ENCODE measurements at places on chromosomes 5 and 9.

DNA sequence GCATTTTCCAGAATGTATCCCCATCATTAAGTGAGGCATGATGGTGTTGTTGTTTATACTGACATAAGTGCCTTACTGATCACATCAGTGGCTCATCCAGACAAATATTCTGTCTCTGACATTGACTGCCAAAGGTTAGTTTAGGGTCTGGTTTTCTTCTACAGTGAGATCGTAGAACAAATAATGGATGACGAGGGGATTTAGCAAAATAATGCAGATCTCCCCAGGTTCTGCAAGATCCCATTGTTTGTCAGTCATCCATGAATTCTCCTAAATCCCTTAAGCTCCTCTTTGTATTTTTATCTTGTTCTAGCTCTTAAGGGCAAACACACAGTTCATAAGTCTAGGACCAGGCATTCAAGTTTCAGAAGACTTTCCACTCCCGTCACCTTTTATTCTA lies 93.1 kb upstream of the DHFR start:
- no peak for DNase-seq

DNA sequence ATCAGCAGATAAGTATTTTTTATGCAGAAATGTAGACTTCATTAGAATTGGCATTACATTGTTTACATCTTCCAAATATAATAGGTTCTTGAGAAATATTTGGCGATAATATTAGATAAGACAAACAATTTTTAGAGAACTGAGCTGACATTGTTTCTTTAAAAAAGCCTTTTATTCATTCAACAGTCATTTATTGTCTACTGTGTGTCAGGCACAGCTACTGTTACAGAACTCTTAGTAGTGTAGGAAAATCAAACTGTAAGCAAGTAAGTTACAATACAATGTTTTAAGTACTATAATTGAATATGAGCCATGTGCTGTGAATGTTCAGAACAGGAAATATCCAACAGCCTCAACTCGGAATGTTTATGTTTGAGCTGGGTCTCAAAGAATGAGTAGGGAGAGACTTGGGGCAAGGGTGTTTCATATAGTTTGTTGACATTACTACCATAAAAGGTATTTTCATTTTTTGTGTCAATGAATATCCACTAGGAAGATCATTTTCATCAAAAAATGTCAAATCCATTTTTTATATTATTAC lies 114.0 kb downstream of the CDC42SE2 start:
- DNase-seq, result no peak

- DNase-seq, result no peak
Measured at GRCh38 chr5:74433255-74433895, 207.2 kb downstream of the ENC1 start.

DNA sequence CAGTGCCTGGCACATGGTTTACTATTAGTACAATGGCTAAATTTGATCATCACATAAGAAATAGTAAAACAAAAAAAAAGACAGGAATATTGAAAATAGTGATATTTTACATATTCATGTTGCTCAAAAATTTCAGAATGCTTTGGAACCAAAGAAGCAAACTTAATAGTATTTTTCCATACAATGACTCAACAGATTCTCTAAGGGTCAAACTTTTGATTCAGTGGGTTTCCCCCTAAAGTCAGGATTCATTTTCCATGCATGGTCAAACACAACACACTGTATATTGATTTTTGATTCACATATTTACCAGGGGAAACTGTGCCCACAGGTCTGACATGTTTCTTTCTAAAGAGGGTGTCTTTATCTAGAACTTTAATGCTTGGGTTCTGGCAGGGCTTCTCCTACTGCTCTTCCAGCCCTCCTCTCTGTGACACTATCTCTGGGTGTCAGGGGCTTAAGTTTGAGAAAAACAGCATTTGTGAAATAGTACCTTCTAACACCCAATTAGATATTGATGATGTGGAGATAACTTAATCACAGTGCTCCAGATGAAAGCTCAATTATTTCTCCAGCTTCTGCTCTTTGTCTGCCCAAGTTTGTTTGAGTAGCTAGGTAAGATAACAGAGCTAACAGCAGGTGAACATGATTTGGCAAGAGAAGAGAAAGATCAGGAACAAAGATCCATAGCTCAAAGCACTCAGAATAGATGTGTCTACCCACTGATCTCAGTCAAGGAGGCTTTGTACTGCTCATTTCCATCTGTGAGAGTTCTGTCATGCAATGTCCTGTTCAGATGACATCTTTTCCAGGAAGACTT lies 35.5 kb upstream of the ELL2 start:
- DNase-seq, result no peak

DNA sequence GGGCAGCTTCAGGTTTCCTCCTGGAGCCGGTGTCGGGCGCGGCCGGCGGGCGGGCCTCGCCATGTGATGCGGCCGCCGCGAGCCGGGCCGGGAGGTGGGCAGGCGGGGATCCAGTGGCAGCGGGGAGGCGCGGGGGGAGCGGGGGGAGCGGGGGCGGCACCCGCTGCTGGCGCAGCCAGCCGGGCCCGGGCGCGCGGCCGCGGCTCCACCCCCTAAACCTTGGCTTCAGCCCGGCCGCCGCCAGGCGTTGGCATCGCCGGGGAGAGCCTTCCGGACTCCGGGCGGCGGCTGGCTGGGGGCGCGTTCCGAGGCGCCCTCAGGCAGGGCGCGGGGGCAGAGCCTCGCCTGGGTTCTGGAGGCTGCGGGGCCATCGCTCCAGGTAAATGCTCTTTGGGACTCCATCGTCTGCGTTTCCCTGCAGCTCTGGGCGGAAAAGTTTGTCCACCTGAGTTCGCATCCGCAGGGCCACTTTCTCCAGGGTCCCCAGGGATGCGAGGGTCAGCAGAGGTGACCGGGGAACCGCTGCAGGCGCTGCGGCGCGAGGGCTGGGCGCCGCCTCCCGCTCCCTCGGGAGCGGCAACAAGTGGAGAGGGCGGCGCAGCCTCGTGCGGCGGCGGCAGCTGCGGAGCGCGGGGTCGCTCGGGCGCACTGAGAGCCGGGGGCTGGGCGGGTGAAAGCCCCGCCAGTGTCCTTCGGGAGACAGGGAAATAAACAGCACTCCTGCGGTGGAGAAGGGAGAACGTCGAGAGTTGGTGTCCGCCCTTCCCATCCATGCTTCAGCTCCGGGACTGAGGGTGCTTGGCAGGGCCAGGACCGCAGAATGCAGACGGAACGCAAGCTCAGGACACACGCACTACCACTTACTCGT lies at the start of gene ARHGEF28:
ARHGEF28 (plus strand) TSS at position 253 of the 868 bp plus-strand sequence. CDS start 58,656 bp downstream, outside the sequence.
- DNase-seq, result no peak

DNA sequence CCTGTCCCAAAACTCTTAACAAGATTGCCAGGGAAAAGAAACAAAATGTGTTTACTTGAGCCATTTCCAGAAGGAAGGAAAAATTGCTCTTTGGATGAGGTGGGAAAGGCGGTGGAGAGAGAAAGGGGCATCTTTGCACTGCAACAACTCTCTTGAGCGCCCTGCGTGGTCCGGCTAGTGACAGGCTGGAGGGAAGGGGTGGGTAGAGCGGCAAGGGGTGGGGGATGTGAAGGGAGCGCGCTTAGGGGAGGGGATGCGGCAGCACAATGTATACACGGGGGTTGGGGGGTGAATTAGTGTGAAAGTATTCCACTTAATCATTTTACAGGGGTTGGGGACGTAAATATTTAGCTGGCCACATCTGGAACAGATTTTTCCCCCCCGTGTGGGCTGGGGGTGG lies 1.3 kb downstream of the FGF10 start:
- no peak for DNase-seq

GRCh38 chr5:178145965-178146820 lies 7.5 kb downstream of the NHP2 start:
- DNase-seq, result peak; percentile 79

- DNase-seq, result peak; percentile 74
Measured at GRCh38 chr5:180831139-180832093, 28.8 kb upstream of the MGAT1 start.

GRCh38 chr9:131629226-131629500 lies 83.8 kb downstream of the PRRT1B start:
- DNase-seq, result no peak

DNA sequence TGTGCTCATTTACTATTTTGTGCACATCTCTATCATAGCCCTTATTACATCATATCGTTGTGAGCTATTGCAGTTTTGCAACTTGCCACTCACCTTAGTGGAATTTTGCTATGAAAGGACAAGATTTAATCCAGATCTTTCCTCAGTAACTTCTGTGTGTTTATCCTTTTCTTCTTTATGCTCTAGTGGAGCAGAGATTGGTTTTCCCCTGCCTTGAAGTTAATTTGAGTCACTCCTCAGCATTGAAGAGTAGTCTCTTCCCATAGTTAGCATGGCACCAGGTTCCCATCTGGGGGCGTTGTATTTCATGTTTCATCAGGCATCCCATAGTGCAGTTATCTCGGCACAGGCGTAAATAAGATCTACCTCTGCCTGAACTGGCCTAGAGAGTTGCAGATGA lies 510.4 kb downstream of the PSAT1 start:
- no peak for DNase-seq

- DNase-seq, result no peak
Measured at GRCh38 chr9:19200229-19200628, 30.3 kb upstream of the DENND4C start.

- DNase-seq, result no peak
Measured at GRCh38 chr9:137555179-137555578, 3.5 kb downstream of the MRPL41 start.

- no peak for DNase-seq
Measured at GRCh38 chr9:91655658-91656057, 232.0 kb upstream of the NFIL3 start.

DNA sequence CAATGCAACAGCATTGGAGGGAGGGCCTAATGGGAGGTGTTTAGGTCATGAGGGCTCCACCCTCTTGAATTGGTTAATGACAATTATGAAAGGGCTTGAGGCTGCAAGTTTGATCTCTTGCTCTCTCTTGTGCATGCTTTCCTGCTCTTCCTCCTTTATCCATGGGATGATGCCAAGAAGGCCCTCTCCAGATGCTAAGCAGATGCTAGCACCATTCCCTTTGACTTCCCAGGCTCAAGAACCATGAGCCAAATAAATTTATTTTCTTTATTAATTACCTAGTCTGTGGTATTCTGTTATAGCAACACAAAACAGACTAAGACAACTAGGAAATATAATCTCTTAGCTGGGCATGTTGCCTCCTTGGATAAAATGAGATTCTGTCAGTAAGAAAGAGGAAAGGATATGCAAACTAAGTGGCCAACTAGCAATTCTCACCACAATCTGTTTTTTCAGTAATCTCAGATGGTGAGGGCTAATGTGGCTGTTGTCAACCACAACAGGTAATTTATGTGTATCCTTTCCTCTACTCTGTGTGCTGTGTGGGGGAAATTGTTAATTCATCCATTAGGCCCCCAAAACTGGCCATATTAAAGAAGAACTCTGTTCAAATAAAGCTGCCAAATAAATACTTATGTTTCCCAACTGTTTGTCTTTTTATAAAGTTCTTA lies 269.1 kb upstream of the CD180 start:
- DNase-seq, result no peak

- DNase-seq, result peak; percentile 75
Measured at GRCh38 chr5:177431317-177432142, 5.1 kb downstream of the GRK6 start.

GRCh38 chr5:80246001-80246758 lies 9.7 kb downstream of the SERINC5 start:
- DNase-seq, result no peak

DNA sequence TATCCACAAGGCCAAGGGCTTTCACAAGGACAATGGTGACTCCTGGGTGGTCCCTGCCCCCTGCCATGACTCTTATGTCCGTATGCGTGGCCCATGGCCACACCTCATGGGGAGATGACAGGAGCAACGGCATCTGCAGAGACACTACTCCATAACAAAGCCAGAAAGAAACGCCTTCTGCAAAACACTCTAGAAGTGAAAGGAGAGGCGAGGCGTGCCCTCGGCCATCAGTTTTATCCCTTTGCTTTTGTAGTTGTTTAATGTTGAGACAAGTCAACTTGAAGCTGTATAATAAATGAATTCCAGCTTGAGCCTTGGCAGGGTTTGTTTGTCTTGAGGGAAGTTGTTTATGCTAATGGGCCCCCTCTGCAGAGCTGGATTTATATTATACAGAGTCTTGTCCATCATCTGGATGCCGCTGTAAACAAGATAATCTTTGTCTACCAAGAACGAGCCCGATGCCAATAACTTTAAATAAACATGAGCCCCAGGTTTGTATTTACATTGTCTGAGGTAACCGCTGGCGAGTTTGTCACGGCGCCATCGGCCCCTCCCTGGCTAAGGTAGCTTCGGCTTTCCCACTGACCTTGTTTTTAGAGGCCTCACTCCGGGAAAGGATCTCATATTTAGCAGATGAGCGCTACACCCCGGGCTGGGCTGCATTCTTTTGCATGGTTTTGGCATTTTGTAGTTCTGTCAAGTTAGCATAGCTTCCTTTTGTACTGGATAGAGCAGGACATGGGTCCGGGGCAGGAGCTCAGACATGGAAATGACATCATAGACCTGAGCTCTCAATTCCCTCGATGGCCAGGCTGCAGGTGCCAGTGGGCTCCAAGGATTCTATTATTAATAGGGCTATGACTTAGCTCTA lies 165.3 kb downstream of the ERCC6L2 start:
- DNase-seq, result no peak

DNA sequence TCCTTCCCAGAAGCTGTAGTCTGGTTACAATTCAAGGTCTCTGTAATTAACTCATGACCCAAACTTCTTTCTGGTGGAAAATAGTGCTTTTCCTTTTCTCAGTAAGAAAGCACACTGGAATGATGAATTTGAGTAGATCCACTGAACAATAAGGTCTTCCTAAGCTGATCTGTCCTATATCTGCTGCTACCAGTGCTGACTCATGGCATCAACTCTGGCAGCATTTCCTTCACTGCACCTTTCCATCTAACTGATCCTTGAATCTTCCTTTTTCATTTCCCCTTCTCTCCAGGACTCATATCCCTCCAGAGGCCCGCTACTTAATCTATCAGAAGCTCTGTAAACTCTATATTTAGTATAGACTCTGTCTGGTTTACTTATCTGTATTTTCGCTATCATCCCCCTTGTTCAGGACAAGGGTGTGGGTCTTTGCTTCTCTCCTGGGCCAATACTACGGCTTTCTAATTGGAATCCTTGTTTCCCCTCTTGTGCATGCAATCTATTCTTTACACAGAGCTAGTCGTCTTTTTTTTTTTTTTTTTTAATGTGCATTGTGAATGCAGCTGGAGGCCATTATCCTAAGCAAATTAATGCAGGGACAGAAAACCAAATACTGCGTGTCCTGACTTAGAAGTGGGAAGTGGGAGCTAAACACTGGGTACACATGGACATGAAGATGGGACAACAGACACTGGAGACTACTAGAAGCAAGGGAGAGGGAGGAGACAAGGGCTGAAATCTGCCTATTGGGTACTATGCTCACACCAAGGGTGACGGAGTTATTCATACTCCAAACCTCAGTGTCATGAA lies 192.2 kb upstream of the RPS23 start:
- no peak for DNase-seq

DNA sequence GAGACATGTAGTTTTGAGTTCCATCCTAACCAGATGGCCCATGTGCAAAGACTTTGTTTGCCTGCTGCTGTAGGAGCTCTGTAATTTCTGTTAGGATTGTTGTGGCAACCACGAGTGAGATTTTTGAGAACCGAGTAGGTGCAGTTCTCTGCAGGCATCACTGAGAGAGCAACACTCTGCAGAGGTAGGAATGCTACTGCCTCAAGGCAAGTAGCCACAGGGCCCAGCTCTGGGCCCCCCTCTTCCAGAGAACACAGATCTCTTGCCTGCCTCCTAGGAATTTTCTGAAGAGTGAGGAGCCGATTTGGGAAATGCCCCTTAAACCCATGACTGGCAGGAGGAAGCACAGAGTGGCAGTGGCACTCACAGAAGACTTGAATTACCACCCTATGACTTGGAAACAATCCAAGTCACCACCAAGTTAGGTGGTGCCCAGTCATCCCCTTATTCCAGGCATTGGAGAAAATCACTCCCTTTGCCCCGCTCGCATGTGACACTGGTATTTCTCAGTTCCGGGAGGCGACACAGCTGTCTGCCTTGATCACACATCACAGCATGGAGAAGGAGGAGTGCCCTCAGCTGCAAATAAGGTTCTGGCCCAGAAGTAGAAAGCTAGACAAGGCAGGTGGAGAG lies 52.5 kb upstream of the SLC2A8 start:
- no peak for DNase-seq
